NCI-H2107 (cell line): ENCODE measurements at places on chromosomes 11 and 22.

DNA sequence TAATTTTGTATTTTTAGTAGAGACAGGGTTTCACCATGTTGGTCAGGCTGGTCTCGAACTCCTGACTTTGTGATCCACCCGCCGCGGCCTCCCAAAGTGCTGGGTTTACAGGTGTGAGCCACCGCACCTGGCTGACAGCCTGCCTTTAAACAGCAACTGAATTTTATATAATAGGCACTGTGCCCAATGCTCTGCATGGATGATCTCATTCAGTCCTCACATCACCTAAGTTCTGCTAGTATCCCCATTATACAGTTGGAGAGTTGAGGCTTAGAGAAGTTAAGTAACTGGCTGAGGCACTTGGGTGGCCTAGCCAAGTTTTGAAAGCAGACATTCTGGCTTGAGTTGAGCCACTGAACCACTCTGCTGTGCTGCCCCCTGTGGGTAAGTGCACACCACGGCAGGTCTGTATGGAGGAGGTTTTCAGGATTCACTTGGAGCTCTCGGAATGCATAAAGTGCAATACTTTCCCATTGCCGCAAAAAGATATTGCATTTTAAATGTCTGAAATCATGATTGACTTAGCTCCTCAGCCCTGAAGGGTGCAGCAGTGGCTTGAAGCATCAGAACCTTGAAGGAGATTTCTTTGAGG, 112.4 kb downstream of the LDLRAD3 start:
- DNase-seq: no peak

- DNase-seq: peak; percentile 37
Measured at GRCh38 chr11:61294717-61295595, at the start of gene VWCE. TSS of gene VWCE (minus strand) at chr11:61295316. CDS start at chr11:61295037, 279 bp downstream.

DNA sequence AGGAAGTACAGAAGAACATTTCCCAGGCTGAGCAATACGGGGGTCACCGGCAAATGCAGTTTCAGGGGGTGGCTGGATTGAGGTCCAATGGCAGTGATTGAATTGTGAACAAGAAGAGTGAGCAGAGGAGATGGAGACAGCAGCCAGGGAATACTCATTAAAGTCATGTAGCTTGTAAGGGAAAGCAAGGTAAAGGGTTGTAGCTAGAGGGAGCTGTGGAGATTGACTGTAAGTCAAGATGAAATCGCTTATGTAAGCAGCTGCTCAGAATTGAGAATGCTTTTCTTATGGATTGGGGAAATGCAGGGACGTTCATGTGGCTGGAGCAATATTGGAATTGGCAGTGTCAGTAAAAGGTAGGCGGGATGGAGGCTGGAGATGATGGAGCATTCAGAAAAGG, 111.4 kb upstream of the TBCEL start:
- no peak for DNase-seq

- DNase-seq: no peak
Measured at GRCh38 chr11:116342148-116342547, 430.6 kb downstream of the BUD13 start.

- peak; percentile 26 for DNase-seq
Measured at GRCh38 chr22:35023692-35024363, 42.1 kb upstream of the ISX start.

DNA sequence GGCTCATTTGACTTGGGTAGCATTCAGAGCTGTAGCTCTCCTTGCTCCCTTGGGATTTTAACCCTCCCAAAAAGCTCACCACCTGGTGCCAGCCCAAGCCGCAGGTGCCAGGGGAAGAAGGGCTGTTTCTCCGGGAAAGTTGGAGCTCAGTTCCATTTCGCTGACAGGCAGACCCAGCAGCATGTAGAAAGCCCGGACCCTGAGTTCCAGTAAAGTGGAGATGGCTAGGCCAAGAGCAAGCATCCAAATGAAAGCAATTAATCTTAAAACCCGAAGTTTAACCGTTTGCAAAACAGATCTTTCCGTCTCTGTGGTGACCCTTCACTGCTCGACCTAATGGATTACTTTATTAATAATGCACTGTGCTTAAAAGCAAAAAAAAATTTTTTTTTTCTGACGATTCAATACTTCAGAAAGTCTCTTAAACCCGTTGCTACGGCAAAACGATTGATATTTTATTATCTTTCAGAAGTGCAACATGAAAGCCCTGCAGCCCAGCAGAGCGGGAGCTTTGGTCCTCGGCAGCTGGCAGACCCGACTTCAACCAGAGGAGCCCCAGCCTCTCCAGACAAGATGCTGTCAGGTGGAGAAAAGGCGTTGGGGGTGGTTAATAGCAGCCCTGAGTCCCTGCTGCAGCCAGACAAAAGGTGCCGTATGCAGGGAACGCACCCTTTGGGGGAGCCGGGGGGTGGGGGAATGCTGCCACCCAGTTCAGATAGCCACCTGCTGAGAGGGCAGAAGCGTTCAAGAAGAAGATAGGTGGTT, 3.3 kb downstream of the LMO1 start:
- DNase-seq: peak; percentile 75

- DNase-seq: no peak
Measured at GRCh38 chr11:12149672-12150225, 39.4 kb downstream of the MICAL2 start.

DNA sequence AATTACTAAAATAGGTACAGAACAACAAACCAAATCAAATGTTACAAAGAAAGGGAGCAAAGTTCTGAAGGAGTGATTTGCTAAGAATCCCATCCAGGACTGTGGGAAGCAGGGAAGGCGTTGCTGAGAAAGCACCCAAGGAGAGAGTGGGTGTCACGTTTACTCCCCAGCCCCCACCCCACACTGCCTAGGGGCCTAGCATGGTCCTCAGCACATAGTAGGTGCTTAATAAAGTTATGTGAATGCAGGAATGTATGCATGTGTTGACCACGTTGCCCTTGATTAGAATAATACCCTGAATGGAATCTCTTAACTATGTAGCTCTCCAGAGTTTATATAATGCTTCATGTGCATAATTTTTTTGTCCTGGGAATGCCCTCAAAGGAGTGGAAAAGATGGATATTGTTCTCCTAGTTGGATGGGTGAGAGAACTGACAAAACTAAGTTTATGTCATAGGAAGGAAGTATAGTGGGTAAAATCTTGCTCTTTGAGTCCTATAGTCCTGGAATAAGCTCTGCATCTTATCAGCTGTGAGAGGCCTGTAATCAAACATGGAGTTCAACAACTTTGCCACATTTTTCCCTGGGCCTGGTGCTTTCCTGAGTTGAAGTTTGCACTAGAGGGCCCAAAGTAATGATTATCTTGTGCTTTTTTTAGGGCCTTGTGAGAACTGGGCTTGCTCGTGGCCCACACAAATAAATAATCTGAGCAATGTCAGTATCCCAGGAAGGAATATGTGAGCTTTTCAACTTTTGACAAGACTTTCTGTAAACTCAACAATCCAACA, 53.8 kb upstream of the LMO2 start:
- DNase-seq: no peak

DNA sequence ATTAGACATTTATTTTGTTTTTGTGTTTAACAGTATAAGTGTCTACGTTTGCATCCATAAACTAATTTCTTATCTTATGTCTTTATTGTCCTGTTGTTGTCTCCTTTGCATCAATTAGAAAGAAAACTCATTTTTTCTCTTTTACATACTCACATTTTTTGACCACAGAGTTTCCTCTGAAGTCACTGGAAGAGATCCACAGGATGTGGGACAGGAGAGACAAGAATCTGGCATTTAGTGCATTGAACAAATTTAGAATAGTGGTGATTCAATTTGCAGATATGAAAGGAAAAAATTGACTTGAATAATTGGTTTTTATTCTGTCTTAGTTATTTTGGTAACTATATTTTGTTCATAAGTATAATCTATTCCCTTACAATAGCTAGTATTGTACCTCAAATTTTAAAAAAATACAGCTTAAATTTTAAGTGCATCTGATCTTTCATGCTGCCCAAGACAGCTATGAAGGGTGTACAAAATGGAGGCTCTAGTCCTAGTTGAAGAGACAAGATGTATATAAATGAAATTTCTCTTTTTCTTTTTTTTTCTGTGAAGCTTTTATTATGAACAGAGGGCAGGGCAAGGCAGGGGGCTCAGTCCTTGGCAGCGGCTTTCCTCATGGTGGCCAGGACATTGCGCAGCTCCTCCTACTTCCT, 24.4 kb downstream of the HORMAD2 start:
- DNase-seq: no peak

DNA sequence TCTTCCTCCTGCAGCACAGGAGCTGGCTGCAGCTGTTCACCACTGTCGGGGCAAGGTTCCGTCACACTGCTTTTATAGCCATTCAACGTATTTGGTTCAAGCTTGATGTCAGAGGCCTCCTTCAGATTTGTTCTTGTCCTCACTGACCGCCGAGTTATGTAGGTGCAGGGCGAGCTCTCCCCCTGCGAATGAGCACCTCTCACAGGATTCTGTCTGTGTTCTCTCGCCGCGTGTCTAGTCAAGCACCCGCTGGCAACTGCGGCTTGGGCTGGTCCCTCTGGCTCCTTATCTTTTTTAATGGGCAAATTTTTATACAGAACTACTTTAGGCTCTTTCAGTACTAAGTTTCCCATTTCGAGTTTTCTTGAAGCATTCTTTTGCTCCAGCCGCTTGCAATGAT, 37.4 kb upstream of the CHKA start:
- DNase-seq: no peak

DNA sequence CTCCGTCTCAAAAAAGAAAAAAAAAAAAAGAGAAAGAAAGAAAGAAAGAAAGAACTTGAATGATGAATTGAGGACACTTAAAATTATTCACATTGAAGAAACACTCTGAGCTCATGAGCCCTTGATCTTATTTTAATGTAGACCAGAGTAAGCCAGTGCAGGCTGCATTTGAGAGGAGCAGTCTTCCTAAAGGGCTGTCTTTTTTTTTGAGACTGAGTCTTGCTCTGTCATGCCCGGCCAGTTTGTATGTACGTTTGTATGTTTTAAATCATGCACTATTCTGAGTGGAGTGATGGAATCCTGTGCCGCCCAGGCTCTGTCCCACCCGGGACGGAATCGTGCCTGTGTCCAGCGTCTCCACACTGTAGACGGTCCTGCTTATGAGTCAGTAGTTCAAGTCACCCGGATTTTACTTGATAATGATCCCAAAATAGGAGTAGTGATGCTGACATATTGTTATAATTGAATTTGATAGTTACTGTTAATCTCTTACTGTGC, 9.6 kb downstream of the FGF4 start:
- DNase-seq: no peak

- DNase-seq: no peak
Measured at GRCh38 chr22:43449205-43449830, 37.5 kb downstream of the MPPED1 start.

- DNase-seq: no peak
Measured at GRCh38 chr22:38305471-38306448, 11.5 kb downstream of the CSNK1E start.

DNA sequence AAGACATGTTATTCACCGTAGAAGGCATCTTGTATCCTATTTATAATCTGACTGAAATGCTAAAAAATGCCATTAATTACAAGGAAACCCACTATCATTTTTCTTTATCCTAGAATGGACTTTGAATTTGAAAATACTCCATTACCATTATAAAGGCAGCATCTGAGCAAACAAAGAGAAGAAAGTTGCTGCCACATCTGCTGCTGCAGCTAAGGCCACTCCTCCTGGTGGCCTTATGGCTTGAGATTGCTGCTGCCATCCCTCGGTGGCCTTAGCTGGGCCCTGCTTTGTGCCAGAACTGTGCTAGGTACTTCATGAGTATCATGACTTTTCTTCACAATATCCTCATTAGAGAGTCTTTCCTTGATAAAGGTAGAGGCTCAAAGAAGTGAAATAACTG, 1210.1 kb upstream of the TENM4 start:
- DNase-seq: no peak

DNA sequence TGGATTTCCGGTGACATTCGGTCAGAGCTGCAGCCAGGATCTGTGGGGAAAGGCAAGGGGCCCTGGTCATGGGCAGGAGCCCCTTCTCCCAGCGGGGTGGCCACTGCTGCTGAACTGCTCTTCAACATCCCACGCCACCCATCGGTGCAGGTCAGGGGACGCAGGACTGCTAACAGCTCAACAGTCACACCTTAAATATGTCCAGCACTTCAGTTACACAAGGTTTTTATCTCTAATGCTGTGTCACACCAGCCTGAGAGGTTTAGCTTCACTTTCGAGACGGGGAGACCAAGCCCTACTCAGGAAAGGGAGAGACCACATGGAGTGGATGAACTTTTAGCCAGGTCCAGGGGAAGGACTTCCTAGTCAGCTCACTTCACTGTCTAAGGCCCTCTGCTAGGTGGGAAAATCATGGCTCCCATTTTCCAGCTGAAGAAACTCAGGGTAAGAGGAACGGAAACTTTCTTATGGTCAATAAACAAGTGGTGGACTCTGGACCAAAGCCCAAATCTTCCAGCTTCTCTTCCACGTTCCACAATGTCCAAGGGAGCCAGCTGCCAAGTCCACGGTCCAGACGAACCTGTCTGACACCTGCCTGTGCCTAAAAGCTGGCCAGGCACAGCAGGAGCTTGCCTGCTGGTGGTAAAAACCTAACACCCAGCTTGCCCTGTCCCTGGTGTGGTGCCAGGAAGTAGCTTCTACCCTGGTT, 21.0 kb upstream of the CHADL start:
- DNase-seq: no peak

DNA sequence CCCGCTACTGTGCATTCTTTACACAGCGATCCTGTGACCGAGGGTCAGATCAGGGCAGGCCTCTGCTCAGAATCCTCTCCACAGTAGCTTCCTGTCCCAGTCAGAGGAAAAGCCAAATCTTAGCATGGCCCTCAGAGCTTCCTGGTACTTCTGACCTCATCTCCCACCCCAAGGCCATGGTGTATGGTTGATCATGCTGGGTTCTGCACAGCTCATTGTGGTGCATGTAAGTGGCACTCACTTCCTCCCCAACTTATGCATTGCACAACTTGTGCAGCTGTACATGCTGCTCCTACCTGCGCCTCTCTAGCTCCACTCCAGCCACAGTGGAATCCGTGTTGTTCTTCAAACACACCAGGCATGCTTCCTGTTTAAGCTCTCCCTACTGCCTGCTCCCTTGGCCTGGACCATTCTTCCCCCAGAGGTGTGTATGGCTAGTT, 20.3 kb downstream of the BMAL1 start:
- no peak for DNase-seq

DNA sequence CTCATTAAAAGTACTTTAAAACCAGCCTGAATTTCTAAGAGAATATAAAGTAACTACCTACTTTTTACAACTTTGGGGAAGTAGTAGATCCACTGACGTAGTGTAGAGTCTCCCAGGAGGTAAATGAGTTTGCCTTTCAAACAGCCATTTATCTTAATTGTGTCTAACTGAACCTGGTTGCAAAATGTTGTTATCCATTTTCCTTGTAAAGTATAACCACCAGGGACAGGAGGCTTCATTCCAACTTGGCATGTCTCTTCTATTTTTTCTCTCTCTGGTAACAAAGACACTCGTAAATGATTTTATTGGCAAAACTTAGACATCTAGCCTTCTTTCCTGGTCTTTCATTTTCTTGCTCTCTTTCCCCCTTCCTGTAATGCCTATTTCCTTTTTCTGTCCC, 36.9 kb downstream of the NXPE1 start:
- DNase-seq: no peak
